Glutamatergic neuron (in vitro differentiated cells): ENCODE measurements at places on chromosomes 11 and 22.

GRCh38 chr11:128884703-128885338 lies 6.3 kb upstream of the KCNJ5 start:
- peak; percentile 51 for DNase-seq

- no peak for DNase-seq
Measured at GRCh38 chr11:74037309-74037708, 28.4 kb upstream of the UCP3 start.

DNA sequence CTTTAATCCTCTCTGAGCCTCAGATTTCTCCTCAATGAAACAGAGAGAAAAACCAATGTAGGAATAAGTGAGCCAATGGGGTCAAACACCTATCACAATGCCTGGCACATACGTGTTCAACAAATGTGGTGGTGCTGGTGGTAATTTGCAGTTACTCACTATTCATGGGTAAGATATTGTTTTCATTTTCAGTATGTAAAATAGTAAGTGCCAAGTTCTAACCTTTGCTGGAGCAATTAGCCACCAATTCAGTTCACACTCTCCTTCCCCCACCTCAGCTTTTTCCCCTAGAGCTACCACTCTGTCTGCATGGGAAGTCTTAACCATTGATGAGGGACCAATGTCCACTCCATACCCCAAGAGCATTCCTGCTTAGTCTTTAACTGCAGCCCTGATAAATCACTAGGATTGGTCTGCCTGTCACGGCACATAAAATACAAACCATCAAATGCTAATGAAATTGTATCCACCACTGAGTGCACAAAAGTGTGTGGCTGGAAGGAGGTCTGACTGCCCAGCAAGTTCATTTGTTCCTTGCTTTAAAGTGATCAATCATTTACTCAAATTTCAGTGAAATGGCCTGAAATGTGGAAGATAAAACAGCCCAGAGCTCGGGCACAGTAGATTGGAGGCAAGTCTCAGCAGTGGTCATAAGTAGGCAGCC lies 187.4 kb upstream of the API5 start:
- no peak for DNase-seq

- DNase-seq: no peak
Measured at GRCh38 chr22:23557036-23557435, 23.1 kb downstream of the IGLL1 start.

GRCh38 chr11:16280256-16280682 lies 76.1 kb downstream of the SOX6 start:
- DNase-seq: no peak

DNA sequence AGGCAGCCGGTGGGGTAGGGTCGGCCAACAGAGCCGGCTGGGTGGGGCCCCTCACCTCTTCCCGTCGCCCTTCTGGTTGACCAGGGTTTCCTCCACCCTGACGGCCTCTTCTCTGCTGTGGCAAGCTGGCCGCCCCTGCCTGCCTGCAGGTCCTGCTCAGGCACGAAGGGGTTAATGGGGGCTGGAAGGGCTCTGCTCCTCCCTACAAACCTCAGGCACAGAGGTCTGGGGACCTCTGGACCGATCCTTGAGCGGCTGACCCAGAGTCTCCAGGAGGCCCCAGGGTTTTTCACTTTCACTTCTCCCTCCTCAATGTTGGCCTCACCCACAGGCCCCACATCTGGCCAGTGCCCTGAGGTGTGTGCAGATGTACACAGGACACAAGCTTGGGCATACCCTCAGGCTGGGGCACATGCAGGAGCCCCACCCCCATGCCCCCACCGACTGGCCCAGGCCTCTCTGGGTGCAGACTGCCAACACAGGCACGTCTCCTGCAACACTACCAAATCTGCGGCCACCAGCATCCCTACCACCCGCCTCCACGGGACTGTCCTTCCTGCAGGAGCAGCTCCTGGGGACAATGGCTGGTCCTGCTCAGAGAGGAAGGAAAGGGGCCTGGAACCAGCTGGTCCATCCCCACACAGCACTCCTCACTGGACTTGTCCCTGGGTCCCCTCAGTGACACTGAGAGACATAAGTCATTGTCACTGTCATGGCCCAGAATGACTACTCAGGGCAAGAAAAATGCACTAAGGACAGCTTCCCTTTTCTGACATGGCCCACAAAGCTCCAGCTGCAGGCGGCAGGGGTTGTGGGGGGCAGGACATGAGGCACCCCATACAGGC lies 3.2 kb upstream of the TBX1 start:
- no peak for DNase-seq
